Activated CD4-positive, alpha-beta memory T cell treated with anti-CD3 and anti-CD28 coated beads, Interleukin-2, amount 10 ng/mL, durations not matched to agents 7 days and 5 days (primary cell): ENCODE measurements at places on chromosomes 4 and X. TPM values are rescaled to one million over a fixed set of nuclear protein-coding genes. Genes with fewer than 3 reads are reported as not detected.

The TRPC3 gene
- total RNA-seq = 1.1 TPM

The PHEX gene
- total RNA-seq = 0.10 TPM

DNA sequence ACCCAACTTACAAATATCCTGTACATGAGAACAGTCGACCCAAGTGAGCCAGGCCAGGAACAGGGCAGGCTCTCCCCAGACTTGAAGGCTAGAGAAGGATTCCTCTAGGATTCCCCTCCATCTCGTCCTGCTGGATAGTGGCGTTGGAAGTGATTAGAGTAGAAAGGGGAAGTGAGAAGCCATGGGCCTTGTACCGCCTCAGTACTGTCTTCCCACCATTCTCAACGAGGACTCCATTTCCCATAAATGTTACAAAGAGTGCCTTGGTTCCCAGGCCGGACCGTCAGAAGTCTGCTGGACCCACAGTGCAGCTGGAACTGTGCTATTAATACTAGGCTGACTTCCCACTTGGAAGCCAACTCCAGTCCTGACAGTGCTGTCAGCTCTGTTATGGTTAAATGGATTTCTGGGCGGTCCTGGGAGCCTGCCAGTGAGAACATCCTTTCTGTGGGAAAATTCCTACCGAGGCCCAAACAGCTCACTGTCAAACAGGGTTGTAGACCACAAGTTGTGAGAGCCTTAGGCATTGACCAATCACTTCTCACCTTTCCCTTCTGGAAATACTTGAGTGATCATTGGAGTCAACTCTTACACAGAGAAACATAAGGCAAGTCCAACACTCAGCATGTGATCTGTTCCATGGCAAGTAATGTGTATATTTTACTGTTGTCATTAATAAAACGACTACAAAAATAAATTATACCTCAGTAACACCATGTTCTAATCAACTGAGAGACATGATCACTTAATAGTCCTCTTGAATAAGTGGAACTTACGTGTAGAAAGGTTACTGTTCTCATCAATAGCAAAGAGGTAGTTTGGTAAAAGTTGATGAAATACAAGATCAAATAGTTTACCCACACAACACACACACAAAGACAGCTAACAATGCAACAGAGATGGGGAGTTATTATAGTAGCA lies 58.4 kb downstream of the AMELX start:
- DNase-seq = no peak
- H3K36me3 ChIP-seq = no peaks in the 10 kb centered on the region
- no peaks in the 10 kb centered on the region for H3K27me3 ChIP-seq

- no peak overlapping the region for H3K27ac ChIP-seq
- no peaks in the 10 kb centered on the region for H3K4me1 ChIP-seq
- DNase-seq = no peak
- no peaks in the 10 kb centered on the region for H3K36me3 ChIP-seq
Measured at GRCh38 chr4:41613821-41614220, 75.9 kb downstream of the LIMCH1 start.

- no peak for DNase-seq
- no peaks in the 10 kb centered on the region for H3K4me1 ChIP-seq
- no peaks in the 10 kb centered on the region for H3K27me3 ChIP-seq
- H3K36me3 ChIP-seq = no peaks in the 10 kb centered on the region
- H3K27ac ChIP-seq = no peak overlapping the region
Measured at GRCh38 chr4:162921178-162921785, 245.4 kb downstream of the NAF1 start.

GRCh38 chr4:79450053-79450452 lies 42.0 kb upstream of the GK2 start:
- no peaks in the 10 kb centered on the region for H3K36me3 ChIP-seq
- no peaks in the 10 kb centered on the region for H3K27me3 ChIP-seq
- H3K4me3 ChIP-seq = no peak overlapping the region
- no peaks in the 10 kb centered on the region for H3K4me1 ChIP-seq

- DNase-seq = no peak
- H3K4me3 ChIP-seq = no peak overlapping the region
- peaks cover 13% of the 10 kb centered on the region for H3K4me1 ChIP-seq
- H3K27me3 ChIP-seq = peaks cover 44% of the 10 kb centered on the region
- no peak overlapping the region for H3K27ac ChIP-seq
- H3K36me3 ChIP-seq = no peaks in the 10 kb centered on the region
Measured at GRCh38 chrX:3806630-3807029, 93.2 kb upstream of the PRKX start.

- no peak overlapping the region for H3K4me3 ChIP-seq
- peaks cover 24% of the 10 kb centered on the region for H3K4me1 ChIP-seq
- no peaks in the 10 kb centered on the region for H3K27me3 ChIP-seq
- no peak for DNase-seq
Measured at GRCh38 chrX:136812286-136812685, 31.6 kb upstream of the ARHGEF6 start.

GRCh38 chr4:90660672-90661071 lies 533.5 kb downstream of the CCSER1 start:
- H3K36me3 ChIP-seq = no peaks in the 10 kb centered on the region
- DNase-seq = no peak
- H3K27ac ChIP-seq = no peak overlapping the region
- H3K27me3 ChIP-seq = no peaks in the 10 kb centered on the region

- H3K27ac ChIP-seq = no peak overlapping the region
- no peak overlapping the region for H3K4me3 ChIP-seq
- DNase-seq = no peak
- peaks cover 5% of the 10 kb centered on the region for H3K36me3 ChIP-seq
- peaks cover 53% of the 10 kb centered on the region for H3K27me3 ChIP-seq
- H3K4me1 ChIP-seq = peaks cover 11% of the 10 kb centered on the region
Measured at GRCh38 chr4:118348886-118349285, 3.9 kb downstream of the PRSS12 start.
